ENCODE measurements at places on chromosomes 7 and 10. TPM values are rescaled to one million over a fixed set of nuclear protein-coding genes. Genes with fewer than 3 reads are reported as not detected.

DNA sequence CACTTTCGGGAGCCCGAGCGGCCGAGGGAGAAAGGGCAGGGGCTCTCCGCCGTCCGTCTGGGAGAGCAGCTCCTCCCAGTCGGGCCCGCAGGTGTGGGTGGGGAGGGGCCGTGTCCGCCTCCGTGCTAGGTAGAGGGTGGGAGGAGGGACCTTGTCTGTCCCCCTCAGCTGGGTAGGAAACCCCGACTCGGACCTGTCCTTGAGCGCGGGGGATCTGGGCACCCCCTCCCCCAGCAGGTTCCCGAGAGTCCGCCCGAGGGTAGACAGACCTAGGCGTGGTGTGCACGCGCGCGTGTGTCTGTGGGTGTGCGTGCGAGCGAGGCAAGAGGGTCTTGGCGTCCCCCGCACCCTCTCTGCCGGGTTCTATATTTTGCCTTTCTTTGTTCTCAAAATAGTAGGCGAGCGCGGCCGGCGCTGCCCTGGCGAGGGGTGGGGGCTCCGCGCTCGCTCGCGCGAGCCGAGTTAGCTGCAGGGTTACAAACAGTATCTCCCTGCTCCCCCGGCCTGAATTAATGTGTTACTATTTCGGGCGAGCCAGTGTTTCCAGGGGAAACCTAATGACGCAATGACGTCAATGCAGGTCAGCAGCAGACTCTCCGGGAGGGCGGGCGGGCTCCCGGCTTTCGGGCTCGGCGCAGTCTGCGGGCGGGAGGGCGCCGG lies 73.9 kb upstream of the LEP start:
- DNase-seq, result peak; percentile 33

DNA sequence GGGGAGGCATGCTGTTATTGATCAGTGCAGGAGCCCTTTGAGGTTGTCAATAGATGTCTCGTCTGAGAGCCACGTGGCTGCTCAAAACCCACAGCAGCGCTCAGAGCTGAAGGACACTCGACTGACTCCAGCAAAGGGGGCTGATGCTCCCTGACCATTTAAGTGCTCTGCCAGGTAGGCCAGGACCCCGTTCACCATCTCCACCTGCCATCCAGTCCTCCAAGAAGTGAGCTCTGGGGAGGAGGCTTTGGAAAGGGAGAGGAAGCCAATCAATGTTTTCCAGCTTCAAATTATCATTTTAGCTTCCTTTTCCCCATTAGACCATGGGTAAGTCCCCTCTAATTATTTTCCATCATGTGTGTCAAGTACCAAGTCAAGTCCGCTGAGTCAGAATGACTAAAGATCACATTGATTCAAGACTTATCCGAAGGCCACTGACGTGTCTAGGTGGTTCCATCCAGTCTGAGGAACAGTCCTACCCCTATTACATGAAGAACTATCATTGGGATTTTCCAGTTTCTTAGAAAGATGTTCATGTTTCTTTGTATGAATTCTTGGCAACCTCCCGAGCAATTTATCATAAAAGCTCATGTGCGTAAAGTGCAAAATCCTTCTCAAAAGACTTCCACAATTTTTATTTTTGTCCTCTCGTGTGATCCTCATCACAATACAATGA lies 302.6 kb upstream of the LYZL1 start:
- DNase-seq, result no peak

GRCh38 chr7:20507157-20507556 lies 108.3 kb upstream of the ABCB5 start:
- DNase-seq, result peak; percentile 18

DNA sequence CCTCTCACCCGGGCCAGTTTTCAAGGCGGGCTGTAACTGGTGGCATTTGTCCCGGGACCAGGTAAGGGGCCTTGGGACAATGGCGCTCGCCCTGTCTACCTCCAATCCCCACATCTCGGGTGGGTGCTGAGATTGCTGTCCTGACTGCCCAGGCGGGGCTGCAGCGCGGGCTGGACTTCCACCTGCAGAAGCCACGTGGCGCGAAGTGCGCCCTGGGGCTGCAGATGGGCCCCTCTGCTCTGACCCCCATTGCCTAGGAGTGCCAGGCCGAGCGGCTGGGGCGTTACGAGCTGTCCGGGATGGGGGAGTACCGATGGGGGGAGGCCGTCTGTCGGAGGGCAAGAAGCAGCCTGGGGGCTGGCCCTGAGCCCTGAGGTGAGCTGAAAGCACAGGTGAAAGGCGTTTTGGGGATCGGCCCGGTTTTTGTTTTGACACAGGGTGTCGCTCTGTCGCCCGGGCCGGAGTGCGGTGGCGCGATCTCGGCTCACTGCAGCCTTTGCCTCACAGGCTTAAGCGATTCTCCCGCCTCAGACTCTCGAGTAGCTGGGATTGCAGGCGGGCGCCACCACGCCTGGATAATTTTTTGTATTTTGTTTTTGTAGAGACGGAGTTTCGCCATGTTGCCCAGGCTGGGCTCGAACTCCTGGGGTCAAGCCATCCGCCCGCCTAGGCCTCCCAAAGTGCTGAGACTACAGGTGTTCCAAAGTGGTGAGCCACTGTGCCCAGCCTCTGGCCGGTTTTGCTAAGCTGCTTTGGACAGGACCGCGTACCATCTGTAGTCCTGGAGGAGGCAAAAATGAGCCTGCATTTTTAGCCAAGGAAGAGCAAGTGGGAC lies at the start of gene SFXN2:
Gene SFXN2, plus strand, starts transcription at position 16 of the 835 bp plus-strand sequence. CDS start 12,001 bp downstream, outside the sequence.
- DNase-seq, result peak; percentile 24

- DNase-seq, result no peak
Observed at GRCh38 chr7:54559401-54559800, 17.2 kb downstream of the VSTM2A start.

- no peak for DNase-seq
Observed at GRCh38 chr7:18570441-18570840, 74.9 kb downstream of the HDAC9 start.

DNA sequence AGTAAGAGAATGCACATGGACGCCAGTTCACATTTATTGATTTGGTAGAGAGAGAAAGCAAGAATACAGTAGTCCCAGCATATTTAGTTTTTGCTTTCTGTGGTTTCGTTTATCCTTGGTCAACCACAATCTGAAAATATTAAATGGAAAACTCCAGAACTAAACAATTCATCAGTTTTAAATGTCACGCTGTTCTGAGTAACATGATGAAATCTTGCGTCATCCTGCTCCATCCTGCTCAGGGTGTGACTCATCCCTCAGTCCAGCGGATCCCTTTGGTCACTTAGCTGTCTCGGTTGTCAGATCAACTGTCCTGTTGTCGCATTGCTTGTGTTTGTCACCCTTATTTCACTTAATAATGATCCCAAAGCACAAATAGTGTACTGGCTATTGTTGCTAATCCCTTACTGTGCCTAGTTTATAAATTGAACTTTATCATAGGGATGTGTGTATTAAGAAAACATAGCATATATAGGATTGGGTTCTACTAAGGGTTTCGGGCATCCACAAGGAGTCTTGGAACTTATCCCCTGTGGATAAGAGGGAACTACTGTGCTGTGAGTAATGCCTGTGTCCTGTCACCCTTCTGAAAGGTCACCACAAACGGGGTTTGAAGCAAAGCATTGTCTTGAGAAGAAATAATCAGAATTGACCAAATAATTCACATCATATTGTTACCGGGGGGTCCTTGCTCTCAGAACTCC lies 73.6 kb downstream of the OTUD1 start:
- DNase-seq, result no peak

- peak; percentile 56 for DNase-seq
Observed at GRCh38 chr7:106345421-106346166, 60.8 kb upstream of the NAMPT start.

DNA sequence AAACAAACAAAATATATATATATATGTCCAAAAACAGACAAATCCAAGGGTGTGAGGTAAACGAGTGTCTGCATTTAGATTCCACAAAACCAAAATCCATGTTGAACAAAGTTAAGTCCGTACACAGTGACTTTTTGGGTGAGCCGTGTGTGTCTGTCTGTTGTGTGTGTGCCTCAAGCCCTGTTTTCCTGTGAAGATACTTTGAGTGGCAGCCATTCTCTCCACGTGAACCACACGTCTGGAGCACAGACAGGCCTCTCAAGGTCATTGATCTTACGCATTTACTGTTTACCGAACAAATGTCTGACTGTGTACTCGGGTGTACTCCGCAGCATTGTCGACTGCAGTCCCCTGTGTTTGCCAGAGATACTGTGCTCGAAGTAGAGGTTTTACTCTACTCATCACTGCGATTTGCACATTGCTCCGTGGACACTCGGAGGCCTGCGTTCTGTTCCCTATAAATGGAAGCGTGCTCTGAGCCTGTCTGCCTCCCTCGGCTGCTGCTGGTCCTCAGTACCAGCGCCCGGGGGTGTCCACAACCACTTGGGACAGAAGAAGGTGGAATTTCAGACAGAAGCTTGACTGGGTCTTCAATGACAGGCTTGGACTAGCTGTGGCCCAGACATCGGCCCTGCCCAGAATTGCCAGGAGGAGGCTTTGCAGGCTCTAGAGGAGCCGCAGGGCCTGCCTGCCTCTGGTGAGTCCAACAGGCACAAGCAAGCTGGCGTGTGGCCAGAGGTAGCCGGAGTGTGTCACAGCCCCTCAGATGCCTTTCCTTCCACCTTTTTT lies 22.1 kb downstream of the CYP17A1 start:
- peak; percentile 88 for DNase-seq

DNA sequence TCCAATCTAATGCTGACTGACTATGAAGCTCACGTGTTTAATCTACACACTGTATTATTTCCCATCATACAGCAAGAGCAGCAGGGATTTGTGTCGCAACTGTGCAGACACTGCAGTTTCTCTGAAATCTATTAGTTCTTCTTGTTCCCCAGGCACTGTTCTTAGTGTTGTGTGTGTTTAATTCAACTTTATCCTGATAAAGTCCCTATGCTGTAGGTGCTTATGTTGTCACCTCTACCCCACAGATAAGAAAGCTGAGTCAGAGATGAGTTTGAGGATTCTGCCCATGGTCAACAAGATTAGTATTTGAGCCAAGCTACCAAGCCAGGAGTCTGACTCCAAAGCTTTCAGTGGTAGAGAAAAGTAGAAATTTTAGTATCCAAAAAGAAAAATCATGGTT lies 22.5 kb upstream of the EPHB6 start:
- DNase-seq, result no peak

DNA sequence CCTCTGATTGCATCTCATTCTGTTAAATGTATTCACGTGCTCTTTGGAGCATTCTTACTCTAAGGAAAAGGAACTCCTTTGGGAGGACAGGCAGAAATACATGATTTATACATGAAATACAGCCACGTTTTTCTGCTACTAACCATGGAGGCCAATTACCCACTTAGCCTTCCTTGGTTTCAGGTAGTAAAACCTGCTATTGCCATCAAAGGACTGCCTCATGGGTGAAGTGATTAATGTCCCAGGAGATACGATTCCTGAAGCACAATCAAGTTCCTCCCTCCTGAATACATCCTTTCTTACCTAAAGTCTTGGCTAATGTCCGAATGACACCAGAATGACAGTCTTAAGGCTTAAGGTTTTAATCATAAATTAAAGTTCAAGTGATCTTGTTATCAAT lies 58.5 kb upstream of the PIK3CG start:
- DNase-seq, result no peak

DNA sequence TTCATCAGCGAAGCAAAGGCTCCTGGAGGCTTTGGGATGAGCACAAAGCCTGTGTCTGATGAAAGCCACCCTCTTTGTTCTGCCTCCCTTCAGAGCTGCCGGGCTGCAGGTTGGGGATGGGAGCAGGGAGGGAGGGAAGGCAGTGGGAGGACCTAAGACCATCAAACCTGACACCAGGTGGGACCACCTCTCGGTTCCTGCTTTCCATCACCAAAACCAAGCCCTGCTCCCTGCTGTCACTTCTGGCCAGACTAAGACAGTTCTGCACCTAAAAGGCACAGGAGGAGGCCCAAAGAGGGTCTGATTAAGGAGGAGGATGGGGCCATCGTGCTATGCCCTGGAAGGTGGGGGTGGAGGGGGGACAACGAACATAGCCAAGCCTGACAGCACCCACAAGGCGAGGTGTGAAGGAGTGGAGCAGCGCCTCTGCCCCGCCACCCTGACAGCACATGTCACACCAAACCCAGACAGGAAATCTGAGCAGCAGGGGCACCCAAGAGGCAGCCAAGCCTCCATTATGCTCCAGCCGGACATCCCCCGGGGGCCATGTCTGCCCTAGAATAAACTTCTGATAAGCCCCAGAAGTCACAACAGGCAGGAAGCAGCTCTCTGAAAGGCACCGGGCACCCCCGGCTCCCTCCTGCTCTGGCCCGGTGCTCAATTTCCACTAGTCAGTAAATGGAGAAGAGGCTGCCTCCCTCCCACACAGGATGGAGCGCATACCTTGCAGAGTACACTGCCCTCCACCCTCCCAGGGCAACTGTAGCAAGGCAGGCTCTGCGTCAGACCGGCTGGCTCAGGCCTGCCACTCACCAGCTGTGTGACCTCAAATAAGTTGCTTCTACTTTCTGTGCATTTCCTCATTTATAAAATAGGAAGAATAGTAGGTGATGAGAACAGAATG lies 48.9 kb downstream of the DLG5 start:
- DNase-seq, result peak; percentile 50

DNA sequence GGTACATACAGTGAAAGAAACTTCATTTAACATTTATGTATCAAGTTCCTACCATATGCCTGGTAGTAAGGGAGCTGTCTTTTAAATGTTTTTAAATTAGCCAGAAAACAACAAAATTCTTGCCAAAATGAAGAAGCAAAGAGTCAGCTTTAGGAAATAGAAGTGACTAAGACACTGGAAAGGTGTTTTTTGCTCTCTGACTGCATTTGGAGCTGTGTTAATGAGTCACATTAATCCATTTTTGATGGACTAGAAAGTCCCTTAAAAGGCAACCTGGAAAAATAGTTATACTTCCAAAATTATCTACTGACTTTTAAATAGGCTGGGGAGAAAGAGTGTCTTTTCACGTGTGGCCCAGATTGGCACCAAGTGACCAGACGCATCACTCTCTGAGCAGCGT lies 3.9 kb upstream of the COL17A1 start:
- DNase-seq, result no peak

DNA sequence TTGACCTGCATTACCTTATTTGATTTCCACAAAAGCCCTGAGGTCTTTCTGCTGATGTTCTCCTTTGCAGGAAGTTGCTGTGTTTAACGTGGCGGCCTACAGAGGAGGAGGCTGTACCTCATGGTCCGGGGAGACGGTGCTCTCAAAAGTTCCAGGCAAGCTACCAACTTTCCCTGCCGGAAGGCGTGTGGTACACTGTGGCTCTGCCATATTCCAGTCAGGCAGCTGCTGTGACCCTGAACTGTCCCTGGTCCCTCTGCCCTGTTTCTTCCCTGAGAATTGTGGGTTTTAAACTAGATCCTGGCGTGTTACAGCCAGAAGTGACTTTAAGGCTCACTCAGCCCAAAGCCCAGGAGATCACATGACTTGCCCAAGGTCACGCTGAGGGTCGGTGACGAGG lies 139.2 kb downstream of the TEX36 start:
- DNase-seq, result no peak

DNA sequence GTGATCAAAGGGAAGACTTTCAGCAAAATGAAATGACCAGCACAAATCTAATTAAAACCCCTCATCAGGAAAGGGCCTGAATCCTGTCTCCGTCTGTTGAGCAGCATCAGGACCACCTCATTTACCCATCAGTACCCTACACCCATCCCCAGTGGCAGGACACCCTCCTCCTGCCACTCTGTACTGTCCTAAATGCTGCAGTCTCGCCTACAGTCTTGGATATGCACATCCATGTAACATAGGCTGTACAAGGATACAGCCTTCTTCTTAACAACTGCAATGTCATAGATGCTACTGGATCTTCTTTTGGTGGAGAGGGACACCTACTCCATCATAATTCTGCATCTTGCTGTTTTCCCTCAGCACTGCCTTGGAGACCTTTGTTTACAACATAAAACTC lies 140.3 kb upstream of the LANCL2 start:
- no peak for DNase-seq

Gene NME8
- not detected for total RNA-seq

Gene SPDYE2
- not detected for total RNA-seq

Gene BCCIP
- total RNA-seq, result 46.1 TPM

Gene EBF3
- 6.5 TPM for total RNA-seq
